Hematopoietic multipotent progenitor cell treated with erythropoietin and hydrocortisone succinate and interleukin-3 and kit ligand, for 6 days (in vitro differentiated cells): ENCODE measurements at places on chromosomes 2 and 18.

DNA sequence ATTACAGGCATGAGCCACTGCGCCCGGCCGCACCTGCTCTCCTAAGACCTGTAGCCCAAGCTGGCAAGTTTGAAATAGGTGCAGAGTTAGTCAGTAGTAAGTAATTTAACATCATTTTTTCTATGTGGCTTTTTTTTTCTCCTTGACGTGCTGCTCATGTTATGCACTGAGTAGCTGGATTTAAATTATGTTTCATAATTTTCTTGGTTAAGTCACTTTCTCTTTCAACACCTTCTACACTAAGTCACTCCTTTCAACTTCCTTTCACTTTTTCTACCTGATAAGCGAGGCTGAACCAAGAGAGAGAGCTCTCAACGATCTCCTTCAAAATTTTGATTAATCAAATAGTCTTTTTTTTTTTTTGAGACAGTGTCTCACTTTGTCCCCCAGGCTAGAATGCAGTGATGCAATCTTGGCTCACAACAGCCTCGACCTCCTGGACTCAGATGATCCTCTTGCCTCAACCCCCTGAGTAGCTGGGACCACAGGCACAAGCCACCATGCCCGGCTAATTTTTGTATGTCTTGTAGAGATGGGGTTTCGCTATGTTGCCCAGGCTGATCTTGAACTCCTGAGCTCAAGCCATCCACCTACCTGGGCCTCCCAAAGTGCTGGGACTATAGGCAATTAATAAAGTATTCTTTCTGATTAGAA lies 13.1 kb downstream of the CASP8 start:
- DNase-seq: no peak

DNA sequence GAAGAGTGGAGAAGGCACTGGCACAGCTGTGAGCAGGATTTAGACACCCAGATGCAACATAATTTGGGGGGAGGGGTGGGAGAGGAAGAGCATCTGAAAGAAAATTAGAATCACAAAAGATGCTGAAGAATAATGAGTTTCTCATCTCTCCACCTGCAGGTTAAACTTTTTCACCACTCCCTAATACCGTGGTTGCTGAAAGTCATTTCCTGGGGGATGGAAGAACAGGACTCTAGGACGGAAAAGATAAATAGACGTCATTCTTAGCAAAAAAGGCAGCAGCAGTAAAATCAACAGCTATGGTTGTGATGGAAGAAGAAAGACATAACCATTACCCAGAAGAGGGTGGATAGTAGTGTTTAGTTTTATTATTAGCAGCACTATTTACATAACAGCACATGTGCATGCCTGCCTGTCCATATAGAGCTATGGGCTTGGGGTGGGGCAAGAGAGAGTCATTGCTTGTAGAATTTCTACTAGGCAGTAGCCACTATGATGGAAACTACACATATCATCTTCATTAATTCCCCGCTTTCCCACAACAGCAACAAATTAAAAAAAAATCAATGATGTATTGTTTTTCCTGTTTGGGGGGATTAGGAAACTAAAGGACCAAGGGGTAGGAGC lies 212.2 kb downstream of the TRIB2 start:
- no peak for DNase-seq

DNA sequence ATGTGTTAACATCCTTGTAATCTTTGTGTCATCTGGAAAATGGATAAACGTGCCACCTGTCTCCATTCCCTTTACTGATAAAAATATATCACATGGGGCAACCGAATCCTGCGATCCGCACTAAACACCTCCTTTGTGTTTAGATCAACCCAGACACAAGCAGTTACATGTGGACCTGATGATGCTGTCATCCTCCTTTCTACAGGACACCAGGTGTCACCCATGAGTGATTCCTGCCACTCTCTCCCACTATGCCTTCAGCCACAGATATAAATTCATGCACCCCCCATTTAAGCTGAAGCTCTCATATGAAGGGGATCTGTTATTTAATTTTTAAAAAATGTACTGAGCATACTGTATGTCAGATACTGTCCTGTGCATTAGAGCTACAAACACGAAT lies 81.3 kb downstream of the VIT start:
- DNase-seq: no peak

DNA sequence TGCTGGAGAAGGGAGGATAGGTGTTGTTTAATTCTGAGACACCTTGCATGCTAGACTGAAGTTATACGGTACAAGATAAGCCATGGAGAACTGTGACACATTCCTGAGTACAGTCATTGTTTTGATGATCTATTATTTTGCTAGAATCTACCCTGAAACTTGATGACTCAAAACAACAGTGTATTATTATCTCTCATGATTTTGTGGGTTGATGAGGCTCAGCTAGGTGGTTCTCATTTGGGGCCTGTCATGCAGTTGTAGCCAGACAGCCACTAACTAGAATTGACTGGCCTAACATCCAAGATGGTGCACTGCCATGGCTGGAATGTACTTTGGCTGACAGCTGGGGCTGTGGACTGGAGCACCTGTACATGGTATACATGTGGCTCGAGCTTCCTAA lies 5.4 kb upstream of the IL1R1 start:
- DNase-seq: no peak

DNA sequence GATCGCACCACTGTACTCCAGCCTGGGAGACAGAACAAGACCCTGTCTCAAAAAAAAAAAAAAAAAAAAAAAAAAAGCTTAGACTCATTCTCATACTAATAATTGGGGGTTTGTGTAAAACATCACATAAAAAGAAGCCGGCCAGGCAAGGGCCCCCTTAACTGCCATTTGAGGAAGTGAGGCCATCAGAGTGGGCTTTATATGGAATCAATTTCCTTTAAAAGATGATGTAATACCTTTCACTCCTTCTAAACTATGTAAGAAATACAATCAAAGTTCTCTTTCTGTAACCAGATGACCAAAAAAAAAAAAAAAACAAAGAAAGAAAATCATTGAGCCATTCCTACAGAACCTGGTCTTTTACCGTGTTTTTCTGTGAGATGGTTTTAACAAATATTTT lies 13.1 kb upstream of the GPR55 start:
- no peak for DNase-seq

DNA sequence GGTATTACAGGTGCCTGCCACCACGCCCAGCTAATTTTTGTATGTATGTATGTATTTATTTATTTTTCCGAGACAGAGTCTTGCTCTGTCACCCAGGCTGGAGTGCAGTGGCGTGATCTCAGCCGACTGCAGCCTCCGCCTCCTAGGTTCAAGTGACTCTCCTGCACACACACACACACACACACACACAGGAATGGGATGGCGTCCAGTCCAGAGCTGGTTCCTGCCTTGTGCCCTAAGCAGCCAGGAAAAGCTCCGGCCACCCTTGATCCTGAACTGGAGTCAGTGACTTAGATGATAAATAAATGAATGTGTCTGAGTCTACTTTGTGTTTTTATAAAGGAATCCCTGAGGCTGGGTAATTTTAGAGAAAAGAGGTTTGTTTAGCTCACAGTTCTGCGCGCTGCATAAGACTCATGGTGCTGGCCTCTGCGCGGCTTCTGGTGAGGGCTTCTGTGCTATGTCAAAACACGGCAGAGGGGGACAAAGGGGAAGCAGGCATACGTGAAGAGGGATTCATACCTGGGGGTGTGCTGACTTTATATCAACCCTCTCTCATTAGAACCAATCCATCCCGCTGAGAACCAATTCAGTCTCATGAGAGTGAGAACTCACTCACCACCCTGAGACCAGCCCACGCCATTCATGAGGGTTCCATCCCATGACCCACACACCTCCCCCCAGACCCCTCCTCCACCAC lies 59.7 kb upstream of the PHLPP1 start:
- DNase-seq: no peak

GRCh38 chr2:11798701-11799435 lies 52.4 kb downstream of the LPIN1 start:
- DNase-seq: no peak

DNA sequence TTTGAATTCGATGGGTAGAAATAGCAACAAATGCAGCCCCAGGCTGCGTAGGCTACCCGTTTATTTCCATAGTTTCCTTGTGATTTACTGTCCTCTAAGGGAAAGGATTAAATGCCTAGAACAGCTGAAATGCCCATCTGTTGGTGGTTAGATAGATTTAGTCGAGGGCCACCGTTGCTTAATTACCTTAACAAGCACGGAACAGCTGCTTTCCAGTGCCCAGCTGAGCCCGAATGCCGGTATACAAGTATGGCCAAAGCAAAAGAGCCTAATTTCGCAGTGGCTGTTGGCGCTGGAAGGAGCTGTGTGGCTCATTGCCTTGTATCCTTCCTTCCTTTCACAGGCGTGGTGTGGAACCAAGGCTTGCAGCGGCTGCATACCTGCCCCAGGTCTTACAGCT lies 109.1 kb downstream of the CABLES1 start:
- DNase-seq: no peak

GRCh38 chr2:152115952-152116351 lies 17.1 kb upstream of the CACNB4 start:
- DNase-seq: no peak

DNA sequence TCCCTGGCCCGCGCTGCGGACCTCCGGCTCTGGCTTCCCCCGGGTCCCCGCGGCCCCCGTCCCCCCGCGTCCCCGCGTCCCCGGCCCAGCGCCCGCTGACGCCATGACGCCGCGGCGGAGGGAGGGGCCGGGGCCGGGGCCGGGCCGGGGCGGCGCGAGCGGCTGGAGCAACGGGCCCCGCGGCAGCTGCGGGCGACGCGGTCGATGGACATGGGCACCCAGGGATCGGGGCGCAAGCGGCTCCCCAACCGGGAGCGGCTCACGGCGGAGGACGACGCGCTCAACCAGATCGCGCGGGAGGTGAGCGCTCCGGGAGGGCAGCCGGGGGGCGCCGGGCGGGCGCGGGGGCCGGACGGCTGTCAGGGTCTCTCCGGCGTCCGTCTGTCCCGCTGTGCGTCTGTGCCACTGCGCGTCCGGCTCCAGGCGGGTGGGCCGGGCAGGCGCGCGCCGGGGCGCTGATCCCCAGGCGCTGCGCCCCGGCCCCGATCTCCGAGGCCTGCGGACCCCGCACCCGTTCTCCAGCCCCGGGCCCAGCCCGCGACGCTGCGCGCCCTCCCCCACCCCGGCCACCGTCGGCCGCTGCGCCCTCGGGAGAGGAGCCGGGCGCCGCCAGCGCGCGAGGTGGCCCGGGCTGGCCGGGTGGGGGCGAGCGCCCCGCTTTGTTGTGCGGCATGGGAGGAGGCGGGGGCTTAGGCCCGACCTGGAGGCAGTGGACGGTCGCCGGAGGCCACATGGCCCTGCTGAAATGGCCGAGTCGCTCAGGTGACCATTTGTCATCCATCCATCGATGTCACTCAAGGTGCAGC lies at the start of gene LRRFIP1:
Gene LRRFIP1, plus strand, starts transcription at position 147 of the 806 bp plus-strand sequence. Its CDS starts 58 bp downstream, at position 205.
- no peak for DNase-seq

GRCh38 chr2:23273786-23274185 lies 111.2 kb upstream of the KLHL29 start:
- DNase-seq: no peak

- DNase-seq: peak; percentile 52
These were observed 49.6 kb upstream of the SLC5A7 start for GRCh38 chr2:107936433-107937359.

DNA sequence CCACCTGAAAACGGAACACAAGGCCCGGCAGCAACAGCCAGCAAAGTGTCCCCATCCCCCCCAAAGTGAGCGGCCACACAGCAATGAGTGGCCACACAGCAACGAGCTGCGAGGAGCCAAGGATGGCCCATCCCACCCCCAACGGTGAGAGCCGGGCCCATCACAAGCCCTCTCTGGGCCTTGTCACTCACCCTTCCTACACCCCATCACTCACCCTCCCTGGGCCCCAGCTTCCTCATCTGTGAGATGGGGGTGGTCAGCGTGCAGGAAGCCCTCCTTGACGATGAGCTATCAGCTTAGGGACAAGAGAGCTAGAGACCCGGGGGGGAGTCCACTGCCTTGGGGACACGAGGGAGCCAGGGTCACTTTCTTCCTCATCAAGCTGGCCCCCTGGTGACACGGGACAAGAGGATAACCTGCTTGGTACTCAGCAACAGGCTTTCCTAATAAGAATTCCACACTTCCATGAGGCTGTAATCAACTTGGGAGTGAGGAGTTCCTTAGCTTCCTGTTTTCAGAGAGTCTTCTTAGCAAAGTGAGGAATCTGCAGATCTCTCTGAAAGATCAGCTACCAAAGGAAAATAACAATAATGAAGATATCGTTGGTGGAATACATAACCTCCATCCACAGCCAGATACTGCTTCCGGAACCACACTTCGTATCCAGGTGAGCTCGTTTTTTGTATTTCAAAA lies 92.8 kb downstream of the HDAC4 start:
- DNase-seq: no peak

DNA sequence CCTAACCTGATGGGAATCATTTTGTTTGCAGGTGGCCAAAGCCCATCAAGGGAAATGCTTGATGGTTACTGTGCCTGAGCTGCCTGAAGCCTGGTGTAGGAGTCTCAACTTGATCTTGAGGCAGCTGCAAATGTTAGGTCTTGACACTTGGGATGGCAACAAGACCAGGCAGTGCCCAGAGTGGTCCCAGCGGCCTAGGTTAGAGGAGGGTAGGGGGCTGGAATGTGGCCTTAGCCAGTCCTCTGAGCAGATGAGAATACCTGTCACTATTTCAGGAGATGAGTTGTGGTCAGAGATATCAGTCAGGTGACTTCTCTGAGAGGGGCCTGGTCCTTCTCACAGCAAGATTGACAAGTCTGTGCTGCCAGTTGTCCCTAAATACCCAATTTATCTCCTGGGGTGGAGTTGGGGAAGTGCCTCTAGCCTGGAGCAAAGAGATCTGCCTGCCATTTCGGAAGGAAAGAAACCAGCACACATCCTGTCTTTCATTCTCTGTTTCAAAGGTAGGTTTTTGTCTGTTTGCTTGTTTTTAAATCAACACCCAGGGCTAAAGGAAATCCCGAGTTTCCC lies 13.4 kb downstream of the SPTBN1 start:
- no peak for DNase-seq

DNA sequence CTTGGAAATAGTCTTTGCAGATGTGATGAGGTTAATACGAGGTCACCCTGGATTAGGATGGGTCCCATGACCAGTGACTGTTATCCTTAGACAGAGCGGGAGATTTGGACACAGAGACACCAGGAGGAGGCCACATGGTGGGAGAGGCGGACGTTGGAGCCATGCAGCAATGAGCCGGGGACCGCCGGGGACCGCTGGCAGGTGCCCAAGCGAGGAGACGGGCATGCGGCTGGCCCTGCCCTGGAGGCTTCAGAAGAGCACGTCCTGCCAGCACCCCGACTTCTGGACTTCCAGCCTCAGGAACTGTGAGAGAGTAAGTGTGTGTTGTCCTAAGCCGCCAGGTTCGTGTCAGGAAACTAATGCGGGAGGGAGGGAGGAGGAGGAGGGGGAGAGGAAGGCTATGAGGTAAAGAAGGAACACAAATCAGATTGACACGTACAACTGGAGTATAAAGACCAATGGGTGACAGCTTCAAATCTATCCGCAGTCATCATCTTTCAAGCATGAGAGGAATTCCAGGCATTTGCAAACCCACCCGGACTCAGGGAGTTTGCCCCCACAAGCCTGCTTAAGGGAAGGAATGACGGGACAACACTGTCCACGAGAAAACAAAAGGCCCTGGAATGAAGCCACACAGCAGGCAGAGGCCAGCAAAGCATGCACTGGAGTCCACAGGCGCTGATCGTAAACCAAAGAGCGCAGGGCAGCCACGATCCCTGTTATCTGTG lies 11.6 kb upstream of the BOK start:
- no peak for DNase-seq

- no peak for DNase-seq
These were observed 47.7 kb downstream of the TPO start for GRCh38 chr2:1460851-1461418.

- no peak for DNase-seq
These were observed 110.6 kb upstream of the SIX2 start for GRCh38 chr2:45119855-45120254.

- no peak for DNase-seq
These were observed 4.2 kb upstream of the EN1 start for GRCh38 chr2:118851650-118852049.
